ENCODE measurements at places on chromosomes 6 and 20.
A peak's percentile ranks its signal among the peaks of the same experiment; 100 is the strongest.

DNA sequence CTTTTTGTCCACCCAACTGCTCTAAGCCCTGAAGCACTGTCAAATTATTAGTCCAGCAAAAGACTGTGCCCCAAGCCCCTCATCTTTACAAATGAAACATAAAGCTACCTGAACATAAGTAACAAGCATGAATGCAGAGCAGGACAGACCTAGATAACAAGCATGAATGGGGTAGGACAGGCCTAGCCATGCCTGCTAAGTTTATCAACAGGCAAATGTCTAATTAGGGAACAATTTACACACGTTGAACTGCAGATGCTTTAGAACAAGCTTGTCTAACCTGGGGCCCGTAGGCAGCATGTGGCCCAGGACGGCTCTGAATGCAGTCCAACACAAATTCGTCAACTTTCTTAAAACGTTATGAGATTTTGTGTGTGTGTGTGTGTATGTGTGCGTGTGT lies 13.6 kb downstream of the FBXO30 start:
- DNase-seq: no peak

DNA sequence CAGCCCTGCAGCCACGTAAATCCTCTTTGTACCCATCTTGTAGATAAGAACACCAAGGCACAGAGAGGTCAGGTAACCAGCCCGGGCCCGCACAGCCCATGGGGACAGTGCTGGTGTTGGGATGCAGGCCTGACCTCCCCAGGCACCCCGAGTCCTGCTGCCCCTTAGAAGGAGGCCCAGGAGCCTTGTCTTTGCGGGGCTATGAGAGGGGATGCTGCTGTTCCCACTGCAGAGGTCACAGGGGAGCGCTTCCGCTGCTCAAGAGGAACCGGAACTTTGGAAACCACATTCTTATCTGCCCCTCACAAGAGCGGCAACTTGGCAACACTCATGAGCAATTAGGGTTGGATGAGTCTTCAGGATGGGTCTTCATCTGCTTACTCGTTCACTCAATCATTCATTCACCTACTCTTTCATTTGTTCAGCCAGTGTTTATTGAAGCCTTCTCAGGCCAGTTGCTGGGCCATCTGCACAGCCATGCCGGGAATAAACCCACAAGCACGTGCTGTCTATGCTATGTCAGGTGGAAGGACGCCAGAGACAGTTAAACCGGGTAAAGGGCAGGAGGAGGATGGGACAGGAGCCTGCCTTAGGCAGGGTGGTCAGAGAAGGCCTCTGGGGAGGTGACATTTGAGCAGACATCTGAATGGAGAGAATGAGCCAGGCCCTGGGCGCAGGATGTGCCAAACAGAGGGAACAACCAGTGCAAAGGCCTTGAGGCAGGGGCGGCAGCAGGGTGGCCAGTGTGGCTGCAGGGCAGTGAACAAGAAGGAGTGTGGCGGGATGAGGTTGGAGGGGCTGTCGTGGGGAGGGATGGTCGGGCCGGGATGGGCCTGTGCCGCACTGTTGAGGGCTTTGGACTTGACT lies 60.8 kb downstream of the RBM38 start:
- DNase-seq: no peak

GRCh38 chr20:4169360-4170190 lies 154.2 kb upstream of the RNF24 start:
- no peak for DNase-seq

- DNase-seq: no peak
Observed at GRCh38 chr6:40537446-40537845, 49.7 kb downstream of the LRFN2 start.

DNA sequence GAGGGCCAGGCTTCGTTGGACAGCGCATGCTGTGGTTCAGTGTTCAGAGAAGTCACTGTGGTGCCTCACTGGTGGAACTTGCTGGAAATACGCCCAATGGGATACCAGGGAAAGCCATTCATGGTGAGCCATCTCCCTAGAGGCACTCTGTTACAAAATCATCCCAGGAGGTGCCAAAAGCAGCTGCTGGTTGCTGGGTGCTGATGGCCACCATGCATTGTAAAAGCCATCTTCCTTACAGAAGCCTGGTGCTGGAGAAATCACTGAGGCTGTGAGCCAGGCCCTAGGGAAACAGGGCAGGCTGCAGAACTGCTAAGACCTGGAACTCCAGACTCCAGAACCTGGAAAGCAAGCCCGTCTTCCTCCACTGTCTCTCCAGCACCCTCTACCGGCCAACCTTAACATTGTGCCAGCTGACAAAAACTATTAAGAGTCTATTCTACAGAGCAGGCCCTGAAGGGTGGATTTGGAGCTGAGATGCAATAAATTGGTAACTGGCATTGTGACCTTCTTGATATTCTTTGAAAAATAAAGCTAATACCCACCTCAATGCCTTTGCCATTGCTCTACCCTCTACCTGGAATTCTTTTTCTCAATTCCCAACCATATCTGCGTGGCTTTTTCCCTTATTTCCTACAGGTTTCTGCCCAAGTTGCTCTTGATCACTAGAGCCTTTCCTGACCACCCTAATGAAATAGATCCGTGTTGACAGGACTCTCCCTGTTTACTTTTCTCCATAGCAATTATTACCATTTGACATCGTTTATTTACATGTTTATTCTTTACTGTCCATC lies 18.5 kb downstream of the SNRPB start:
- peak; percentile 60 for DNase-seq

DNA sequence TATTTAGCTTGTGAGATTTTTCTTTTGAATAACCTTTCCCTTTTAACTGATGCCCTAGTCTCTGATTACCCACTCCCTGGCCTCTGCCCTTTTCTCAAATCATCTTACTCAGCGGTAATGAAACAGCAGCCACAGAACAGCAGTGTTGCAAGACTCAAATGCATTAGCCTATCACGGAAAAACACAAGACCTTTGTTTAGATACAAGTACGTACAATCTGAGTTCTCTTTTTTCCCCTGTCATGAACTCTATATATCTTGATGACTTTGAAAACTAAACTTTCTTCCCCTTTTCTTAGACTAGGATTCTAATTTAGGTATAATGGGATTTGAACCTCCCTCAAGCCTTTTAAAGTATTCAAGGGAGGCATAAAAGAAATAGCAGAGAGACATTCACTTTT lies 1034.9 kb downstream of the EYS start:
- DNase-seq: peak; percentile 12

- no peak for DNase-seq
Observed at GRCh38 chr6:156953127-156953478, 175.9 kb downstream of the ARID1B start.

DNA sequence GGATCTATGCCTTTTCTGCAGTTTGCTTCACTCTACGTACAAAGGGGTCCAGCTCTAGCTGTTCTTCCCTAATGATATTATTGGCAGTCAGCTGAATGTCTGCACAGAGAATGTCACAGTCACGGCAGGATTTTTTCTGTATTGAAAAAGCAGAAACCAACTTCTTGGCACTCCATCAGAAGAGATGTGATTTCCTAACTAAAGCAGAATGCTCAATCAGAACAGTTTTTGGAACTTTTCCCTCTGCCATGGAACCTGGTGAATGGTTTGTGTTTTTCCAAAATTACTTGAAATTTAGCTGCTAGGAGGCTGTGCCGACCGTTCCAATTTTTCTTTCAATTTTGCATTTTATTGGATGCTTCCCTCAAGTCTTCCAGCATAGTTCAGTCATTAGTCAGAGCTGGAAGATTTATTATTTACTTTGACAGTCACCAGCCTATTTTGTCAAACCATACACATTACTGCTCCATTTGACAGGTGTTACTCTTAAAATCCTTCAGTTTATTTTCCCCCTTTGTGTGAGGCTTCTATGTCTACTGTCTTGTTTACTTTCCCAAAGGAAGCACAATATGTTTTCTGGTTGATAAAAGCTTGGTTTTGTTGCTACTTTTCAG lies 259.6 kb upstream of the EPHA7 start:
- DNase-seq: peak; percentile 1

GRCh38 chr6:106077170-106077569 lies 9.0 kb upstream of the PRDM1 start:
- no peak for DNase-seq

DNA sequence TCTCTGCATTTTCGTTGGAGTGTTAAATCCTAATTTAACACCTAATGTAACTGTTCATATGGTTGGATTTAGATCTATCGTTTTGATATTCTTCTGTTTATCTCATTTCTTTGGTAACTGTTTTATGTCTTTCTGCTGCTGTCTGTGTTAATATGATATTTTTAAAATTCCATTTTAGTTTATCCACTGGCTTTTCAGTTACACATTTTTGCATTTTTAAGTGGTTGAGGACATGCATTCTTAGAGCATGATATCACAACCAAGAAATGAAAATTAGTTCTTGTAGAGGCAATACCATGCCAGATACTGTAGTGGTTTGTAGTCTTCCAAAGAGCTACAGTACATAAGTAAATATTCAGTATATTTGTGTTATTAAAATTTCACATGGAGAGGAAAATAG lies 58.6 kb downstream of the LIN28B start:
- no peak for DNase-seq

DNA sequence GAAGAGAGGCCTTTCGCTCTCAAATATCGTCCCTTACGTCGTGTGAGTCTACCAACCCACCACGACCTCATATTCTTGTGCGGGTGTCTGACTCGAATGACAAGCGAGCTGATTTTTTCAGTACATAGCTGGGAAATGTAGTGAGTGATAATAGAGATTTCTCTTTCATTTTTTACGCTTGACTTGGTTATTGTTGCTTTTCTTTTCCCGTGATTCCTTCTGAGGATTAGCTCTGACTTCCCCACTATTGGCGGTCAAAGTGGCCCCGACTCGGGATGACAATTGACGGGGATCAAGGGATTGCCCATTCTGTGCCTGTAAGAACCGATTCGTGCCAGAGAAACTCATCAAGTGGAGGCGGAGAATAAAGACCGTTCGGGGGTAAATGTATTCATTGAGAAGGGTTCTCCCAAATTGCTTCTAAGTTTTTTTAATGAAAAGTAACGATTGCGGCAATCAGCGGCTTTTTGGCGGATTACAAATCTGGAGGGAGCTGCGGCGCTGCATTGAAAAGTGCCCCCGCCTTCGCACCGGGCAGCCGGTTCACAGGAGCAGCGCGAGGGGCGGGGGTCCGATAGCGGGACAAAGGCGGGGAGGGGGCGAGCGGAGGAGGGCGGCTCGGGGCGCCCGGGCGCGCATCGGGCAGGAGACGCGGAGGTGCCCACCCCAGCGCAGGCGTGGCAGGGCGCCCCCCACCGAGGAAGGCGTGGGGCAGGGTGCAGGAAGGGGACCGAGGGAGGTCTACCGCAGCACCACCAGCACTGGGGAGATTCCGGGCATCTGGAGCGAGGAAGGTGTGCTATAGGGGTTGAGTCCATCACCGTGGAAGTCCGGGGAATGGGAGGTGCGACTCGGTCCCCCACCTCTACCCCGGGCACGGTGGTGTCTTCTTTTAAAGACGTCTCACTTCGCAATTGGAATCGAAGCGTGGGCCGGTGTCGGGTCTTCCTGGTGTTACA lies 44.5 kb upstream of the OSTM1 start:
- no peak for DNase-seq

DNA sequence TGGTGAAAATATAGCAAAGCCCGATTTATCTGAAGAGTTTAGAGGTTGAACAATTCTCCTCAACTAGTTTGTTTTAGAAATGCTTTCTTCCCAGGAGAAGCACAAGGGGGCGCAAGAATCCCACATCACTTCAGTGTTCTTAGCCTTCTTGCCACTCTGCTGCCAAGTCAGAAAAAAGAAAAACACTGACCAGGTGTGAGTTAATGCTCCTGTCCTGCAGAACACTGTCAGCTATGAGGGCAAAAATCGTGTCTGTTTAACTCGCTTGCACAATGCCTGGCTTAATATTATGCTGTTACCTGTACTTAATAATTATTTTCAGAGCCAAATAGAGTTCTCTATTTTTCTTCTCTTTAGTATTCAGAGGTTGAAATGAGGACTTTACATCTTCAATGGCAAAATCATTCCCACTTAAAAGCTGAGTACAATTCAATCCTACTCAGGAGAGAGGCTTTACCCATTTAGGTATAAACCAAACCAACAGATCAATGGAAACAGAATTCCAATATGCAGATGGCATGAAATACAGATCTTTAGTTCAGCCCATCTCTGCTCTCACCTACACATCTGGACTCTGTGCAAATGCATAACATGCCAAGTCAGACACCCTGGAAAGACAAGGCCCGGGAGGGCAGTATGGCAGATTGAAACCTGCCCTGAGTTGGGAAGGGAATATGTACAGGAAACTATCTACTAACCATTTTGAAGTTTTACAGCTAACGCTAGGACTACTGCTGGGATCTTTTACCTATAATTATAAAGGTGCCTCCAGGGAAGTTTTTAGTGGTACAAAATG lies 71.4 kb upstream of the TULP1 start:
- peak; percentile 77 for DNase-seq

GRCh38 chr6:136734977-136735376 lies 57.3 kb downstream of the MAP3K5 start:
- DNase-seq: no peak

GRCh38 chr20:32527052-32527446 lies 58.1 kb downstream of the NOL4L start:
- no peak for DNase-seq

GRCh38 chr20:3447321-3447720 lies 23.5 kb upstream of the ATRN start:
- no peak for DNase-seq

DNA sequence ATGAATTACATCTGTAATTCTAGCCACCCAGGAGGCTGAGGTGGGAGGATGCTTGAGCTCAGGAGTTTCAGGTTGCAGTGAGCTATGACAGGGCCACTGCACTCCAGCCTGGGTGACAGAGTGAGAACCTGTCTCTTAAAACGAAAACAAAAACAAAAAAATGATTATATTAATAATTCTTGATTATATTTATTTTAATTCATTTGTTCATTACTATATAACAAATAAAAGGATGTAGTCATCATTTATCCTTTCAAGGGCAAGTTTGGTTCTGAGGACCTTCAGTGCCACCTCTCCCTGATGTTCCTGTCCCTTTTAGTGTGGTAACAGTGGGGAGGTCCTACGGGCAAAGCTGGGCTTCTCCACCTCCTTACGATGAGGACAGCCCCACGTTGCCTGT lies 167.1 kb upstream of the SCGN start:
- no peak for DNase-seq

DNA sequence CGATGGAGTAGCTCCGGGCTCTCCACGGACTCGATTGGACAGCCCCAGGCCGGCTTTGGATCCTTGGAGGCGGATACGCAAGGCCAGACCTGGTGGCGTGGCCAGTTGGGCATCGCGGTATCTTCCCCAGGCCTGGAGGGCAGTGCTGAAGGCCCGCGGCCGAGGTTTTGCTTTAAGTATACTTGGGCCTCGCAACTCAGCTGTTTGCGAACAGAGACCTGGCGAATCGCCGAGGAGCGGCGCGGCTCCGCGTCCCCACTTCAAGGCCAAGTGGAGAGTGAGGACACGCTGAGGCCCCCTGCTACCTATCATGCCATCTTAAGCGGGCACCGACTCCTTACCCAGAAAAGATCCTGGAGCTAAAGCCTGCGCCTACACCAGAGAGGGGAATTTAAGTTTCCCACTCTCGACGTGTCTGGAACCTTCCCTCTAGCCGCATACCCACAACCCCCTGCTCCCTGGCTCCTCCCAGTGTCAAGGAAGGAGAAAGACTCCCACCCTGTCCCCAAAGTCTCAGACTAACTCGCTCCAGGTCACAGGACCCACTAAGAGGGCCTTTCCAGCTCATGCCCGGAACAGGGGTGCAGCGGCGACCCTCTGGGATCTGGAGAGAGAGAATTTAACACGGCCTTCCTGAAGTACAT lies 4.1 kb downstream of the LINC00237 start:
- peak; percentile 76 for DNase-seq
